ENCODE measurements at places on chromosomes 12 and 14.

- DNase-seq, result peak; percentile 14
Observed at GRCh38 chr12:29073631-29074239, 75.3 kb upstream of the FAR2 start.

GRCh38 chr12:3119192-3119755 is 42.1 kb downstream of the TSPAN9 start:
- DNase-seq, result no peak

- DNase-seq, result no peak
Observed at GRCh38 chr14:27836386-27836785, 930.2 kb upstream of the FOXG1 start.

DNA sequence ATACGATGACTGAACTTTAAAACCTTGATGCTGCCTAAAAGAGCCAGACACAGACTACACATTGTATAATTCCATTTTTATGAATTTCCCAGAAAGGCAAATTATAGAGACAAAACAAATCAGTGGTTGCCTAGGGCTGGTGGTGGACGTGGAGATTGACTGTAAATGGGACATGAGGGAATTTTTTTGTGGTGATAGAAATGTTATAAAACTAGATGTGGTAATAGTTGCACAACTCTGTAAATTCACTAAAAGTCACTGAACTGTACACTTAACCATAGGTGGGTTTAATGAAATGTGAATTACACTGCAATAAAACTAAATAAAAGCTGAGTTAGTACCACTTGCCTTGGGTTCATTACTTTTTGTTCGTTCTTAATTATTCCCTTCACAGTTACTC is 72.1 kb downstream of the PLEKHA5 start:
- DNase-seq, result no peak

GRCh38 chr12:116783525-116784237 is 45.6 kb downstream of the RNFT2 start:
- no peak for DNase-seq

- no peak for DNase-seq
Observed at GRCh38 chr12:75891072-75891471, 140.5 kb downstream of the PHLDA1 start.

GRCh38 chr12:19238540-19238939 is 109.0 kb downstream of the PLEKHA5 start:
- DNase-seq, result no peak

DNA sequence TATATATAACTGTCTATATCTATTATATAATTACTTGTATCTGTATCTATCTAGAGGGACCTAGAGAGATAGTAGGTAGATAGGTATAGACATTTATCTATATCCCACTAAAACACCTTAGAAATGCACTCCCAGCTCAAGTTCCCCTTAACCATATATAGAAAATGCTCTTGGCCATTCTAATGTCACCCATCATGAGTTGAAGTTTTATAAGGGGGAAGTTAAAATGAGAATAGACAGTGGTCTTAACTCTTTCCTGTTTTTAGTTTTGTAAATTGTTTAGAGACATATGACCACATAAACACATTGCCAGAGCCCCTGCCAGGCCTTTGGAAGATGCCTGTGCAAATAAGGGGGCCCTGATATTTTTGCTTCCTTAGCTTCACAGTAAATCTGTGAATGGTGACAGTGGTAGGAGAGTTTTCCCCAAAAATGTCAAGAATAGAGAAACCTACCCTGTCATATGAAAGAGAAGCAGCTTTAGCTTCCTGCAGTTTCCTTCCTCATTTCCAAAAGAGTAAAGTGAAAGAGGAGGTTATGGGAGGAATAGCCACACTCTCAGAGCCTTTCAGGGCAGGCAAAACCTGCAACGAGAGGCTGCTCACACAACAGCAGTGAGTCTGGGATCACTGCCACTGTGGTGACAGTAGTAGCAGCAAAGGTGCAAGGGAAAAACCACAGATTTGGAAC is 45.5 kb downstream of the MGST1 start:
- no peak for DNase-seq

DNA sequence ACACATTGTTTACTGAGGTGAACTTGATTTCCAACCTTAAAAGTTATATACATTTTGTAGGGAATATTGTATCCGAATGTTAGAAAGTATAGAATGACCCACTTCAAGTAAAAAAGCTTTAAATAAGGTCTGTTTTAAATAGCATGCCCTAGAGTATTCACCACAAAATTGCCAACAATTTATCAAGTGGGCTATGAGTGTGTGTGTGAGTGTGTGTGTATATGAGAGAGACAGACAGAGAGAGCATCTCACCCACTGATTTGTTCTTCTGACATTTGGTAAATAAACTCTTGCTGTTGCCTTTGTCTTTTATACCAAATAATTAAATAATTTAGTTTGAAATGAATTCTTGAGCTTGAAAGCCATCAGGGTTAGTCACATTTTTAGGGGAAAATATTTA is 29.8 kb upstream of the RAP1B start:
- DNase-seq, result no peak

DNA sequence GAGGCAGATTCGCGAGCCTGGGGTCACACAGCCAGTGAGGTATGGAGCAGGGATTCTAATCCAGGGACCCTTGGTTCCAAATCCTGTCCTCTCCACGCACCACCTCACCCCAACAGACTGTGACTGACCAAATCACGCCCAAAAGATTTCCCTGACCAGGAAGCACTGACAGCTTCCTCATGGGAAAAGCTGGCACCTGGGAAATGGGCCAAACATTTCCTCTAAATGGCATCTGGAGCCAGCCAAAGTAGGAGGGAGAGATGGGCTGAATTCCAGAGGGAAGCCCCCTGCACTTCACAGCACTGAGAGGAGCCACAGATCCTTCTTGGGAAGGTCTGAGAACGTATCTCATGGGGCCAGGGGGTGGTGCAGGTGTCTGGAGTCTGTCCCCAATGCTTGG is 28.8 kb downstream of the CCDC92 start:
- DNase-seq, result no peak

DNA sequence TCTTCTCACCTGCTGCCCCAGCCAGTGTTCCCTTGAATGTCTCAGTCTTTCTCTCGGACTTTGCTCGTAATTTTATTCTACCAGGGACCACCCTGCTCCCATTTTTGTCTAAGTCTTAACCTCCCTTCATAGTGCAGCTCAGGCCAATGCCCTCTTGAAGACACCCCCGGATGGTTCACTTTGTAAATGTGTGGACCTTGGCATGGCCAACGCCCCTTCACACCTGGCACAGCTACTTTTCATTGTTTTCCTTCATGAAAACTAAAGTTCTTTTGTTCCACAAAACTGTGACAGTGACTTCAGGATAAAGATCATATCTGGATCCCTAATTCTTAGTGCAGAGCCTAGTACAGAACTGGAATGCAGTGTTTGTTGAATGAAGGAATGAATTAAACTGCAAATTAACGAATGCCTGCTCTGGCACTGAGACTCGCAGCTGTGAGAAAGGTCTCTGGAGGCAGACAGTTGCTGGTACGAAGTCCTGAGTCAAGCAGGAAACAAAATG is 3.5 kb upstream of the RNASE4 start:
- DNase-seq, result no peak

DNA sequence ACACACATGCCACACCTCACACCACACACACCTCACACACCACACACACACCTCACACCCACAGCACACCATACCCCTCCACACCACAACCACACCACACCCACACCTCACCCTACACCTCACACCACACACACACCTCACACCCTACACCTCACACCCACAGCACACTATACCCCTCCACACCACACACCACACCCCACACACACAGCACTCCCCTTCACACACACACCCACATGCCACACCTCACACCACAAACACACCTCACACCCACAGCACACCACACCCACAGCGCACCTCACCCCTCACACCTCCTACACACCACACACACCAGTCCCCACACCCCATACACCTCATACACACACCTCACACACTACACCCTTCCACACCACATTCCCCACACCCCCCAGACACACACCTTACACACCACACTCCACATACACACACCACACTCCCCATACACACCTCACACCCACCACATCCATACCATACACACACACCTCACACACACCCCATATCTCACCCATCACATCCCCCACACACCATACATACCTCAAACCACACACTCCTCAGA is 80.0 kb downstream of the ACTN1 start:
- DNase-seq, result no peak

GRCh38 chr12:48995086-48995879 is 3.9 kb downstream of the DDN start:
- peak; percentile 99 for DNase-seq

DNA sequence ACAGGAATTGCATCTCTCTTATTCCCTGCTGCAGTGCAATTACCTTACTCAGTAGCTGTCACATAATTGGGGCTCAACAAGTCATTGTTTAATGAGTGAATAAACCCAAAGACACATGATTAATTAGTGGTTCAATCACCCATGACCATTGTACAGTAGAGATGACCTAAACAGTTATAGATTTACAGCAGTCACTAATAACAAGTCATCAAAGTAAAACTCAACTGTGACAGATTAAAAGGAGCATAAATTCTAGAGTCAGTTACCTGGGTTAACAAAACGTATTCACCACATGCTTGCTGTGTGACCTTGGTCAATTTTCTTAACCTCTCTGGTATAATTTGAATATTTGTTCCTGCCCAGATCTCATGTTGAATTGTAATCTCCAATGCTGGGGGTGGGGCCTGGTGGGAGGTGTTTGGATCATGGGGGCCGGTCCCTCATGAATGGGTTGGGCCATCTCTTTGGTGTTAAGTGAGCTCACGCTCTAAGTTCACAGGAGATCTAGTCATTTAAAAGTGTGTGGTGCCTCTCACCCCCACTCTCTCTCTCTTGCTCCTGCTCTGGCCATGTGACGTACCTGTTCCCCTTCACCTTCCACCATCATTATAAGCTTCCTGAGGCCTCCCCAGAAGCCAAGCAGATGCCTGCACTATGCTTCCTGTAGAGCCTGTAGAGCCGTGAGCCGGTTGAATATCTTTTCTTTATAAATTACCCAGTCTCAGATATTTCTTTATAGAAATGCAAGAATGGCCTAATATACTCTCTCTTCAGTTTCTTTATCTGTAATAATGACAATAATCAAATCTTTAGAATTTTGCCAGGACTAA is 141.9 kb upstream of the PLEKHG7 start:
- DNase-seq, result no peak

DNA sequence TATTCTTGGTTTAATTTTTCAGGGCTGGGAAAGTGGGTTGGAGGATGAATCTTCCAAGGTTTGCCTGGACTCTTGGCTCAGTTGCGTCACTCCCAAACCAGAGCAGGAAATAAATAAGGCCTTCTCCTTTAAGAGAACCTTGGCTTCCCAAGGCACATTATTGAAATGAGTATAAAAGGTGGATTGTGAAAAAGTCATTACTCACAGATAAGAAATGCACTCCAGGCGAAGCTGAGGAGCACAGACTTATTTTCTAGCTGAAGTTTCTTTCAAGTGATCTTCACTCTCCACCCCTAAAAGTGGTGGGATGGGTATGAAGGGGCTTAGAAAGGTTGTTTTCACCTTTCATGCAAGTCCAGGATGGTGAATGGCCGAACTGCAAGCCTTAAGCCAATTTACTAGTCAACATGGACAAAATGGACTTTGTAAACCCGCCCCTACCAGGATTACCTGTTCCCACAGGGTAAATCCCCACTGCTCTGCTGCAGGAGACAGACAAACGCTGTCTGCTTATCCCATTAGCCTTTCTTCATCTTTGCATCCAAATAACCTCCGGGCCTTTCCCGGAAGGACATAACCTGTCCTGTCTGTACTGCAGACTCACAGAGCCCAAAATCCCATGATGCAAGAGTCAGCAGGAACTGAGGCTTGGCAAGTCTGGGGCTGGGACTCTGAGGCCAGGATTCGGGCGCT is 207.6 kb downstream of the BCL11B start:
- no peak for DNase-seq

- no peak for DNase-seq
Observed at GRCh38 chr14:88198446-88198845, 124.6 kb downstream of the KCNK10 start.

DNA sequence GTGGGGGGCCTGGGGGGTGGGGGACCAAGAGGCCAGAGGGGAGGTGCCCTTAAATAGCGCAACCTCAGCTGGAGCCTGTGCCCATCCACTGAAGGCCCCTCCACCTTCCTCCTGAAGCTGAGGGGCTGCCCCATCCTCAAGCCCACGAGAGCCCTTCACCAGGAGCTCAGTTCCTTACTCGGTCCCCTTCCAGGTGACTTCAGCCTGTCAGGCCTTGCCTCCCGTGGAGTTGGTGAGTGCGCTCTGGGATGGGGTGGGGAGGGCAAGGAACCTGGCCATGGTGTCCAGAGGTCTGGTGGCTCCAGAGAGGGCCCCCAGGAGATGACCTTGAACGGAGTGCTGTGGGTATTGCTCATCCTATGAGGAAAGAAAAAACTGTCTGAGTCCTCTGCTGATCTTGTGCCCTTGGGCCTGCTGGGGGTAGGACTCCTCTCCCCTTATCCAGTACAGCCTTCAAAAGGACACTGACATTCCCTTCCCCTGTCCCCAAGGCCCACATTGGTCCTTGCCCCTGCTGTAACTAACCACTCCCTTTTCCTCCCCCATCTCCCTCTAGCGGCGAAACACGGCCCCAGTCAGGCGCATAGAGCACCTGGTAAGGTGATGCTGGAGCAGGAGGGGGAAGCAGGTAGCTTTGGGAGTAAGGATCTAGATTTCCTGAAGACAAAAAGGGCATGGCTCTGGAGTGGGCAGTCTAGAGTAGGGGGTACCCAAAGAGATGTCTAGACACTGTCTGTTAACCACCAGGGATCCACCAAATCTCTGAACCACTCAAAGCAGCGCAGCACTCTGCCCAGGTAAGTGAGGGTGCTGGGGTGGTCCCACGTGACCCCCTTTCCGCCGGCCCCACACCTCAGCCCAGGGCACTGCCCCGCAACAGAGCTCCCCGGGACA is 3.6 kb downstream of the TNS2 start:
- peak; percentile 76 for DNase-seq

DNA sequence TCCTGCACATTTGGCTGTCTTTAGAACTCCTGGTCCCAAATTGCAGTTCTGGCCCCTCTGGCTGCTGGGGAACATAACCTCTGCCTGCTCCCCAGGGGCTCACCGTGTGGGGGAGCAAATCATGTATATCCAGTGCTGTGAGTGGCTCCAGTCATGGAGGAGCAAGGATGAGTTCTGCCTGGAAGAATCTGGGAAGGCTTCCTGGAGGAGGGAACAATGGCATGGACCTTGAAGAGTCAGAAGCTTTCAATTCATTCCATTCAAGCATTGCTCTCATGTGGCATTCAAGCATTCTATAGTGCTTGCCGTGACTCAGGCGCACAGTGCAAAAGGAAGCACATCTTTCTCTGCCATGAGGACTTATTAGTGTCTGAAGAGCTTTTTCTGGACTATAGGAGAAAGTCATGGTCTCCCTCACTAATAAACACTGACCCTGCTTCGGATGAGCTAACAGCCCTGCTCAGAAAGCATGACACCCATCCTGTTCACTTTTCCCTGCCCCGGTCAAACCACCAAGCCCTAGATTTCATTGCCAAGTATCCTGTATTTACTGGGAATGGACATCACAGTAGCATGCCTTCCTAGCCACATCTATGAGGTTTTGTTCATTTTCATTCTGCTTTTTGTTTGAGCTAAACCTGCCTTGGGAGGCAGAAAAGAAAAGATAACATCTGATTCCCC is 3.5 kb downstream of the IFI27 start:
- DNase-seq, result no peak

GRCh38 chr12:68069275-68069674 is 80.0 kb downstream of the IFNG-AS1 start:
- no peak for DNase-seq

All from HuH-7 (cell line).